ENCODE measurements at places on chromosomes 12 and 14.

DNA sequence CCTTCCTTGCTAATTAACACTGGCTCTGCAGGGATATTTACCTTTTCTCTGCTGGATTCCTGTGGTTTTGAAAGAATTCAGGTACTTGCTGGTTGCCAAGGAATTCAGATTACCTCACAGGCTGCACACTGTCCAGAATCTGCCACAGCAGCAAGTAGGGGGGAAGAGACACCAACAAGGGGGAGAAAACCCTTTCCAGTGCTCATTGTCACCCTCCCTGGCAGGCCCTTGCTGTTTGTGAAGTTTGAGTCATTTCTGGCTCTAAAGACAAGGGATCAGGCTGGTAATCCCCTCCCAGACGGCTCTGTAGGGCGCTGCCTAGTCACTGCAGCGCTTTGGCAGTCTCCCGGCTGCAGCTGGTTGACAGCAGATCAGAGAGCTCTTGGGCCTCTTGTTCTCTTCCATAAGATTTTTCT, 50.8 kb downstream of the TTLL5 start:
- no peak for DNase-seq

DNA sequence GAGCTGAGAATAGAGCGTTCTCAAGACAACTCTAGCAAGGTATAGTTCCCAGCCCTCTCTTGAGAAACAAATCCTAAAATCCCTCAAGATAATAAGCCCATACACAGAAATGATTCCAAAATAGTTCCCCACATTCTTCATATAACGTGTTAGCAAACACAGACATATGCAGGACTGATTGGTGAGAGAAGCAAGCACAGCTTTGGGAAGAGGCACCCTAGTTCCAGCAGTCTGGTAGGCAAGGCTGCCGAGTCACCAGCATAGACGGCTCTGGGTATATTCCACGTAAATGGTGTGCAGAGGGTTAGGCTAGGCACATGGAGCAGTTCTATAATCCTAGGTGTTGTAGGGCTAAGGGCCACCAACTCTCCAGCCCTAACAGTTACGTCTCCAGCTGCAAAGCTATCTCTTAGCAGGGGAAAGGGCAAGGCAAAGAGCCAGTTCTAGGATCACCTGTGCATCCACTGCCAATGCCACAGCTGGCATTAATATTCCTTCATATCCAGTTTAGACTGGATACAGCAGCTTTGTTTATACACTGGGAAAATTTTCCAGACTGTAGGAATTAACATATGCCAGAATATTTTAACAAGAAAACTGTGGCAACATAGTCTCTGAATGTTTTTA, 52.9 kb downstream of the SH2B3 start:
- DNase-seq = no peak

- DNase-seq = no peak
Measured at GRCh38 chr12:47590771-47591360, 115.0 kb downstream of the RPAP3 start.

DNA sequence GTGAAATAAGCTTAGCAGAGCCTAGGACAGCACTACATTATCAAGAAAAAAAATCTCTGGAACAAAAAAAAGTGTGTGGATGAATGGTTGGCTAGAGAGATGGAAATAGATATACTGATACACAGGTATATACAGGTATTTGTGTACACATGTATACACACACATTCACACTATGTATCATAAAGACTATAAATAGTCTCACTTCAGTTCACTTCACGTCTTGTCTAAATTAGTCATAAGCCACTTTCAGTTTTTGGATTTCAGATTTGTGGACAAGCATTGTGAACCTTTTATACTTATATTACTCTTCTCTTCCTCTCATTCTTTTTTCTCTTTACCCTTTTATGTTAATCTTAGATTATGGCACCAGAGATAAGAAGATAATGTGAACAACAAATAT, 41.8 kb upstream of the SLC6A15 start:
- DNase-seq = no peak

- DNase-seq = no peak
Measured at GRCh38 chr12:48999371-49000131, at the start of gene DDN. TSS of gene DDN (minus strand) at chr12:48999375. CDS start at chr12:48999287, 88 bp downstream.

GRCh38 chr12:100913872-100914592, 119.5 kb downstream of the ANO4 start:
- DNase-seq = no peak

GRCh38 chr12:69821456-69822159, 3.4 kb upstream of the MYRFL start:
- no peak for DNase-seq

GRCh38 chr14:60773558-60773957, 39.0 kb downstream of the MNAT1 start:
- DNase-seq = no peak

DNA sequence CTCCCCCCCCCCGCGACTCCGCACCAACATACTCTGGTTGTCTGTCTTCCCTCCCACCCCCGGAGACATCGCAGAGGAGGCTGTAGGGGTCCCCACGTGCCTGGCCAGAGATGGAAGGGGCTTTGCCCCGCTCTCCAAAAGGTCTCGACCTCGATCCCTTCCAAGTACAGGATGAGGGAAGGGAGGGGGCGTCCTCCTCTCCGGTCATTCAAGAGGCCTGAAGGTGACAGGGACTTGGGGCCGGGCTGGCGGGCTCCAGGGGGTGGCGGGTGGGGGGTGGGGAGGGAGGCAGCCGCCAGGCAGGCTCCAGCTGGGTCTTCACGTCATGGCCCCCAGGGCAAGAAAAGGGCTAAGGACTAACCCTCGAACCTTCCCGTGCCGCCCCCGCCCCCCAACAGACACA, 15.1 kb downstream of the TBX3 start:
- no peak for DNase-seq

- DNase-seq = no peak
Measured at GRCh38 chr12:79453820-79454219, 236.9 kb downstream of the PAWR start.

GRCh38 chr12:1382826-1383225, 211.6 kb downstream of the FBXL14 start:
- no peak for DNase-seq

GRCh38 chr14:65210118-65210821, 108.0 kb upstream of the MAX start:
- no peak for DNase-seq

- DNase-seq = no peak
Measured at GRCh38 chr14:81801921-81802320, 268.3 kb upstream of the SEL1L start.

- DNase-seq = no peak
Measured at GRCh38 chr14:22118899-22119477, 445.4 kb upstream of the OR4E1 start.

- no peak for DNase-seq
Measured at GRCh38 chr14:92819011-92819597, 25.0 kb downstream of the GOLGA5 start.

DNA sequence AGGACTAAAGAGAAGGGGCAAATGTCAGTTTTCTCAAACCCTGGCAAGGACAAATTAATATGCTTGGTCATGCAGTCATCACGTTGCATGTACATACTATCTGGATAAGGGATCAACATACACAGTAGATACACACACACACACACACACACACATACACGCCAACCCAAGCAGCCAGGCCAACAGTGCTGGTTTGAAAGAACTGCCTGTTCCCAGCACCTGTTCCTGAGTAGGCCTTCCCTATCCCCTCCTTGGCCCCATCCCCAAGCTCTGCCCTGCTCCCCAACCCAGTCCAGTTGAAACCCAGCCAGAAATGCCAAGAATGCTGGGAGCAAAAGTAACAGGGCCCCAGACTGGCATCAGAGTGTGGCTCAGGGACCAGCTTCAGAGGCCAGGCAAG, 4.4 kb downstream of the ITGA7 start:
- no peak for DNase-seq

DNA sequence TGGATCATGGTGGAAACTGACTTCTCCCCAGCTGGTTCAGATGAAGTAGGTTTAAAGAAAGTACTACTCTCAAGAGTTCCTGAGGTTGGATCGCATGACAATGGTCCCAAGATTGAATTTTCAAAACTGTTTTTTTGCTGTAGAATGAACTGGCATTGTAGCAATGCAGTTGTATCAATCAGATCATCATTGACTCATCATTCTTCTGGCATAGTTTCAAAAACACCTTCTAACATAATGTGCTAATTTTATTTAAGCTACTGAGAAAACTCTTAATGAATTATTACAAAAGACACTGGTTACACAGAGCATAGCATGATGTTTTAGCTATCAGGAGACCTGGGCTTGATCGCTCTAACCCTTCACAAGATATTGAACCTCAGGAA, 384.5 kb upstream of the DCN start:
- no peak for DNase-seq

DNA sequence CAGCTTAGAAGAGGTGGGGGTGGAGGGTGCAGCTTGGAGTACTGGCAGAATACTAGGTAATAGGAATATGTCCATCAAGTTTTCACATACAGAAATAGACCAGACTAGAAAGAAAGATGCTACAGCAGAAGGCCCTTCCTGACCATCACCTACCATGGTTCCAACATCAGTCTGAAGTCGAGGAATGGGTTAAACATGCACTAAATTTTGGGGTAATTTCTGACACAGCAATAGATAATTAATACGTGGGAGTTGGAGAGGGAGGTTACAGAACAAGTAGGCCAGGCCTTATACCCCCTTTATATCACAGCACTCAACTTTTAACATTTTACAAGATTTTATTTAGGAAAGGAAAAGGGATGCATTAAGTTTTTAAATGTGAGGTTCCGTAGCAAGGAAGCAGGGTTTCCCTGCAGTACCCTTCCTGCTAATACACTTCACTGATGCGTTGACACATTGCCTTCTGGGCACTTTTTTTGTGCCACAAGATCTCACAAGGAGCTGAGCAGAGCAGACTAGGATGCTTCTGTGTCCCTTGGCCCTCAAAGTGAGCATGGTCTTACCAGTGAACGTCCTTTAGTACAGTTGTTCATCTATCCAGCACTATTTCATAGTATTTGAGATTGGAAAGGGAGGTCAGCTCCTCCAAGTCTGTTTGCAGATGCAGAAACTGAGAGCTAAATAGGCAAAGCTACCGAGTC, 50.8 kb downstream of the EID3 start:
- DNase-seq = no peak

GRCh38 chr12:44503329-44503728, 372.8 kb downstream of the NELL2 start:
- DNase-seq = no peak

DNA sequence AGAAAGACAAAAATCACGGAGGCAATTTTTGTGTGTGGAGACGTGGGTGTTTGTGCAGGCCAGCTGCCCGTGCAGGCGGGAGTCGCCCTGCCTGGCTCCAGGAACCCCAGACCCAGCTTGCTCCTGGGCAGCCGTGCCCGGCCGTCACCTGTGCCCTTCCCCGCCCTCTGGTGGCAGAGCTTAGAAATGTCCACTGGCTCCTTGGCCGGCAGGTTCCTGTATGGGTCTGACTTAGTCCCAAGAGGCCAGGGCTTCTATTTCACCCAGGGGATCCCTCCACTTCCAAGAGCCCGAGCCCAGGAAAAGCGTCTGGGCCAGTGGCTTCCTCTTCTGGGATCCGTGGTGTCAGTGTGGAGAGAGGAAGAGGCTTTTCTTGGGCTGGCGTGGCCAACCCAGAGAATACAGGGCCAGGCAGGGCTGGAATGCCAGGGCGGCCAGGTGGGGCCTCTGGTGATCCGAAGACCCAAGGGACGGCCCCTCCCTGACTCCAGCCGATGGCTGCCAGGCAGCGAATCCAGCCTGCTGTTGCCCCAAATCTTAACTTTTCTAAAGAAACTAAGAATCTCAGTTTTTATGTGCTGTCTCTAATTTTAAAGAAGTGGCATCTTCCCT, 120.9 kb downstream of the TMEM132C start:
- DNase-seq = peak; percentile 72

- DNase-seq = no peak
Measured at GRCh38 chr12:12425616-12426015, 68.7 kb downstream of the BORCS5 start.

DNA sequence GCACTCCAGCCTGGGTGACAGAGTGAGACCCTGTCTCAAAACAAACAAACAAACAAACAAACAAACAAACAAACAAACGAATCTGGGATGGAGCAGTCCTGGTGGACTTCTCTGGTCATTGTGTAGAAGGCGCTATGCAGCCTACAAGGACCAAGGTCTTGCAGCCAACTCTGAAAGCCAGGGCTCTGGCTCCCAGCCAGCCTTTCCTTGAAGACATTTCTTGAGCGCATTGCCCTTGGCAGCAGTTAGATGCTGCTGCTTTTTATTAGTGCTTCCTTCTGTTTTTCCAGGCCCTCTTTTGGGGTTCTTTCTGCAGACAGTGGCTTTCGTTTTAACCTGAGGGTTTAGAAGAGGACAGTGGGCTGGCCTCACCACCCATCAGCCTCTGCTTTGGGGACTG, 20.2 kb downstream of the CCDC177 start:
- no peak for DNase-seq

- DNase-seq = no peak
Measured at GRCh38 chr14:34110531-34110930, 159.7 kb upstream of the EGLN3 start.

DNA sequence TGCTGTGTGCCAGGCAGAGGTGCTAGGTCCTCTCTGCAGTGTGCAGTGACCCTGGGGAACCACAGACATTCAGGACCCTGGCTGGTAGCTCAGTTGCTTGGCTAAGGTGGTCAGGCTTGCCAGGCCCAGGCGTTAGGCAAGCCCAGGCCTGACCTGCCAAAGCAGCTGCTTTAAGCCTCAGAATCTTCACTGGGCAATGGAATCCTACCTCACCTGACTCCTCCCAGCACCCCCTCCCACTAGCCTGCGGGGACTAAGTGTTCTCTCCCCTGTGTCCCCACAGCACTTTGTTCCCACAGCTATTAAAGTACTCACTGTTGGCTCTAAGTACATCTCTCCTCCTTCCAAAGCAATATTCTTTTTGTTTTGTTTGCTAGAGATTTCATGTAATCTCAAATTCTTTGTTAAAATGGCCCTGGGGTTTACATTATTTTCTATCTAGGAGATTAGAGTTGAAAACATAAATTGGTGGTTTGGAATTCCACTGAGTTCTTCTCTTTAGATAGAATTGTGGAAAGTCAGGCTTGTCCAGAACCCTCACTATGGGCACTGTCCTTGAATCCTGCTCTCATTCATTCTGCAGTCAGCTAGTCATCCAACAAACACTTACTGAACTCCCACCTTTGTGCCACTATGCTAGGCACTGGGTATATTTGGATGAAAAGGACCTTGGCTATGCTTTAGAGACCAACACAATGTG, 44.4 kb downstream of the DGLUCY start:
- DNase-seq = no peak

GRCh38 chr12:123715195-123715594, 3.0 kb downstream of the ATP6V0A2 start:
- DNase-seq = no peak
